ENCODE measurements at places on chromosomes 5 and 9.

DNA sequence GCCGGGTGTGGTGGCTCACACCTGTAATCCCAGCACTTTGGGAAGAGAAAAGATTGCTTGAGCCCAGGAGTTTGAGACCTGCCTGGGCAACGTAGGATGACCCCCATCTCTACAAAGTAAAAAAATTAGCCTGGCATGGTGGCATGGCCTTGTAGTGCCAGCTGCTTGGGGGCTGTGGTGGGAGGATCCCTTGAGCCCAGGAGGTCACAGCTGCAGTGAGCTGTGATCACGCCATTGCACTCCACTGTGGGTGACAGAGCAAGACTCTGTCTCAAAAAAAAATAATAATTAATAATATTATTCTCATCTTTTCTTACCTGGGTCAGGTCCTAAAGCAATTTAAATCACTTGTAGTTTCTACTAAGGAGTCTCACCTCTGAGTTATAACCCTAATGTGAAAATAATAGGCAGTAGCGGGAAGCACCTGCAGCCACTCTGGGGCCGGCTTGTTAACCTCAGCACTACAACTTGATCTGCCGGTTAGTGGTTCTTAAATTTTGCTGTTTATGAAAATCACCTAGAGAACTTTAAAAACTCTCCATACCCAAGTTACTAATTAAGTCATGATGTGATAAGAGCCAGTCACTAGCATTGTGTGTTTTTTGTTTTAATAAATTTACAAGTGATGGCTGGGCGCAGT lies 29.4 kb upstream of the PCAT7 start:
- no peak for DNase-seq

DNA sequence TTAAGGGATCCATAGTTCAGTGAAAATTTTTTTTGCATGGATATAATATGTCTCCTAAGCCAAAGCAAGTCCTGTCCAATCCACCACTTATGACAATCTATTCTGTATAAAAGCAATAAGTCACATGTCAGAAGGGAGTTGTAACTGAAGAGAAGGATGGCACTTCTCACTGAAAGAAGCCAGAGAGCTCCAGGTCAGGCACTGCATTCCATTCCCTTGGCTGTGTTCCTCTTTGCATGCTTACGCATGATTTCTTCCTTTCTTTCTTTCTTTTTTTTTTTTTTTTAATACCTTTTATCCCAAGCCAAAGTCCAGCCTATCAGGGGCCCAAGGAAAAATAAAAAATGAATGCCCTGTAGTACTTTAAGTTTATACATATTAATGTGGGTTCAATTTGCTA lies 39.8 kb downstream of the MAMDC2 start:
- DNase-seq, result no peak

DNA sequence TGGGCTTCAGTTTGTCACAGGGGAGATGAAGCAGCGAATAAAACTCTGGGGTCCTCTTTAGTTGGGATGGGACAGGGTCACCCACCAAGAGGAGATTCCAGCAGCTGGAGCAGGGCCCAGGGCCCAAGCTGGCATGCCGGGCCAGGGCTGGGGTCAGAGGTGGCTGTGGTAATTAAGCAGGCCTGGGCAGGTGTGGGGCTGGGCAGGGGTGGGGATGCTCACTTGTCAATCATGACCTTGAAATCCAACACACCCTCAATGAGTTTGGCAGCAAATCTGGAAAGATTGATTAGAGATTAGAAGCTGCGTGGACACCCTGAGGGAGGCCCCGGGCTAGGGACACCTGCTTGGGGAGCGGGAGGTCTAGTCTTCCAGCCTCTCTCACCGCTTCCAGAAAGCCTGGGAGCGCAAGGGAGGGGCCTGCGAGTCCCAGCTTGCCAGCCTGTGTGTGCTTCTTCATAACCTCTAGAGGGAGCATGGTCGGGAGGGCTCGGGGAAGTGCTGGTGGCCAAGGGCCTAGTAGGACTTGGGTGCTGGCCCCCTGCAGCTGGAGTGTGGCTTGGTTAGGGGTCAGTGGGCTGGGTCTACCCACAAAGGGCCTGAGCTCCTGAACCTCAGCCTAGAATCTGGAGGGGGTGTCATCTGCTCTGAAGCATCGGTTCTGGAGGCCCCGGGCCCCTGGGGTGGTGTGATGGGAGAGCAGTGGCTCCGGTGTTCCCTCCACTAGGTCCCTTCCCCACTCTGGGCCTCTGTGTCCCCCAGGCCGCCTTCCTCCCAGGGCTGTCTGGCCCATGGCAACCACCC lies 7.6 kb downstream of the CRAT start:
- no peak for DNase-seq

DNA sequence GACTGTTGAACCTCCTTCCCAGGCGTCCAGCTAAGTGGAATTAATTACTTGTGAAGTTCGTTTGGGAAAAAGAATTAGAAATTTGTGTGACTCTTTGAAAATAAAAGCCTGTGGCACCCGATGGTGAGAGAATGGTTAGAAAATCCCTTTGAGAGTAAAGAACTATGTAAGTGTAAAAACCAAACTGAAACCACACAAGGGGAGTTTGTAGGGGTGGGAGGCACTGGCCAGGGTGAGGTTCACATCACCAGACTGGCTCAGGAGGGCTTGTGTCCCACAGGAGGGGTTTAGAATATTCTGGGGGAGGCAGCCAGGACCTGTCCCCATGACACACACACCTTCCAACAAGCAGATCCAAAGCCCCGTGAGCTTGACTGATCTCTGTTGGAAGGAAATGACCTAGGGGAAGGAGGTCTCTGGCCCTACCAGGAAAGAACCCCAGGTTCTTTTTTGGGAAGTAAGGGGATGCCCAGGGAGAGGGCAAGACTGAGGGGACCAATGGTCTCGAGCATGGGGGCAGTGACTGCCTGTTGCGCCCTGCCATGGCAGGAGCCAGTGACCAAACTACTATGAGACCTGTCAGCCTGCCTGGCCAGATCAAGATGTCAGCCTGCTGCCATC lies 4.3 kb downstream of the SPATA24 start:
- no peak for DNase-seq

DNA sequence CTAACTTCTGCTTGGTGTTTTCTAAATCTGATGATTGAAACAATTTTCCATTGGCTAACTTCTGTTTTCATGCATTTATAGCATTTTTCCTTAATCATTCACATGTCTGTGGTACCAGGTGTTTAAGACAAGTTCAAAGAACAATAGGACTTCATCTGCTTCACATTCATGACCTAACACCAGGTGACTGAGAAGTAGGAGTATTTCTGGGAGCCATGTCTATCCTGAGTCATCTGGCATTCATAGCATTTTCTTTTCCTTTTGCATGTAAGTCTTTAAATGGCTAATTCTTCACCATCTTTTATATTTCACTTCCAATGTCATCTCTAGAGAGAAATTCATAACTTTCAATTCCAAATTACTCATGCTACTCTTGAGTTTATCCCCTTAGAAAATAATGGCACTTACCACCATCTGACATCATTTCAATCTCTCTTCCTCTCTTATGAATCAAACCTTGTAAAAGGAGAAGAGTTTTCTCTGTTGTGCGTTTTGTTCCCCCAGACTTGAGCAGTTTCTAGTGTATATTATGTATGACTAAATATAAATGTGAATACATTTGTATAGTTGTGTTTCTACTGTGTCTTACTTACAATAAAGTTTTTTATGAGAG lies 1196.1 kb upstream of the CDH9 start:
- no peak for DNase-seq

GRCh38 chr9:99044827-99045226 lies 60.1 kb upstream of the TGFBR1 start:
- DNase-seq, result no peak

- no peak for DNase-seq
These were observed 894 bp downstream of the LRRTM2 start for GRCh38 chr5:138874241-138874640.

- peak; percentile 48 for DNase-seq
These were observed 11.5 kb downstream of the SARDH start for GRCh38 chr9:133726401-133727276.

DNA sequence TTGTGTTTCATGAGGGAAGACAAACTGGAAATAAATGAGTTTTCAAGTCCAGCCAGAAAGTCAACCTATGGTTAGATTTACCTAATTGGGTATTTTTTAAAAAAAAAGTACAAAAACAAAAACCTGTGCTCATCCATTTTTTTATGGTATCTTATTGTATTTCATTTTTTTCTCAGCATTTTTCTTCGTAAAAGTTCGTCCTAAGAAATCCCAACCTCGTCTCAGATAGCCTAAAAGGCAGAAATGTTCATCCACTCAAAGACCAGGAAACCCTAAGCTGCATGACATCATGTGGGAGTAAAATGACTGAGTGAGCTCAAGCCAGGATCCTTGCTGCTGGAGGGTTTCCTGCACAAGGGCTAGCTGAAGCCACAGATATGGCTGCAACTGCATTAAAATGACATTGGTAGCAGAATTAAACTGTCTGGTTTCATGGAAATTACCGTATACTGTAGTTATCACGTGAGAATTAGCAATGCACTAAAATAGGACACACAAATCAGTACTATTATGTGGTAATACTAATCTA lies 70.4 kb downstream of the NFIB start:
- DNase-seq, result no peak

DNA sequence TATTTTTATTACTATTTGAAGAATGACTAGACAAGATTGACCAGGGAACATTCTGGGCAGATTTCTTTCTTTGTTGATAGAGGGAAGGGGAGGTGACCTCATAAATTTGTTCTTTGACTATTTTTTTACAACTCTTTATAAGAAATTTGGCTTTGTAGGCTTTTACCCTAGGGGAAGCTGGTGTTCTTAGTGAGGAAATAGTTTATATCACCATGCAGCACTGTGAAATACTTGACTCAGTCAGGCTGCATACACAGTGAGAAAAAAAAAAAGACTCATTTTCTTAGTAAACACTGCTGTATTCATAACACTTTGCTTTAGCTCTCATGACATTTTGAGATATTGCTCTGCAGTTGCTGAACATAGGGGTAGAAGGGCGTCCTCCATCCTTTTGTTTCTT lies 336.6 kb upstream of the PIK3R1 start:
- no peak for DNase-seq

DNA sequence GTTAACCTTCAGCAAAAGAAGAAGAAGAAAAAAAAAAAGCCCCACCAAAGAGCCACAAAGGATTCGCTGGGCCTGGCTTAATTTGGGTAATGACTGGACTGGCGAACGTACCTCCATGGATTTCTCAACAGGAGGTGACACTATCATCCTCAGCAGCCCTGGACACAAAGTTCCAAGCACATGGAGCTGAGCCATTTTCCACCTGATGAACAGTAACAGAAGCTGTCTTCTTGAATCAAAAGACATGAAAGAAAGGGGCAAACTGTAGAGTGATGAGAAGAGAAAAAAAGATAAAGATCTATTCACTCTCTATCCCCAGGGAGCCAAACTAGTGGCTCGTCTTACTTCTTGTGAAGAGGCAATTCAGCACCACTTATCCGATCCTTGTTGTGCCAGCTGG lies 150.2 kb upstream of the TRPM3 start:
- no peak for DNase-seq

- no peak for DNase-seq
These were observed 73.3 kb downstream of the SNX18 start for GRCh38 chr5:54590824-54591223.

DNA sequence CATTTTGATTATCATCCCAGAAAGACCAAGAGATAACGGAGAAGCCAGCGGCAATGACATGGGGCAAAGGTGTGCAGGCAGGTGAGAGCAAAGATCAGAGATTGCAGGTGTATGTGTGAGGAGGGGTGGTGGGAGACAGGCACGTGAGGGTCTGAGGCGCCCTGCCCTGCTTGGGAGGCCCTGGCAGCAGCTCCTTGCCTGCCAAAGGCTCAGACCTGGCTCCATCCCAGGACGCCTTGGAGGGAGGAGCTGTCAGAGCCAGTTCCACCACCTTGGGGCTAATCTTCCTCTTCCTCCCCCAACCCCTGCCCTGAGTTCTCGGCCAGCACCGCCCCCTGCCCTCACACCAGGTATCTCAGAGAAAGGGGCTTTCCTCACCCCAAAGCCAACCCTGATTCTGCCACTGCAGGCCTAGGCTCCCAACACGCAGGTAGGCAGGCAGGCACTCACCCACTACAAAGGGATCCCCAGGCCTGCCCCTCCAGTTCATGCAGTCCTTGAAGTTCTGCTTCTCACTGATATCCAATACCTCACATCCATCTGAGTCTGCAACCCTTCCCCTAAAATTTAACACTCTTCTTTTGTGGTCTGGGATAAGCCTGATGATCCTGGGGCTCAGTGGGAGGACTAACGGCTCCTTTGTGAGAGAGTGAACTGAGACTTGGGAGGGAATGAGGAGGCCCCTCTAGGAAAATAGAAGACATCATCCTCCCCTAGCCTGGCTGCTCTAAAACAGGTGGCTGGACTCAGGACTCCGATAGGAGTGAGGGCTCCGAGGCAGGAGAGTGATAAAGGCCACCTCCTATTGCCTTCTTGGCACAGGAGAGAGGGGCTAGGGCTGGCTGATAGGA lies 1.8 kb downstream of the AQP3 start:
- no peak for DNase-seq

GRCh38 chr5:10306806-10307205 lies 896 bp downstream of the CMBL start:
- DNase-seq, result no peak

DNA sequence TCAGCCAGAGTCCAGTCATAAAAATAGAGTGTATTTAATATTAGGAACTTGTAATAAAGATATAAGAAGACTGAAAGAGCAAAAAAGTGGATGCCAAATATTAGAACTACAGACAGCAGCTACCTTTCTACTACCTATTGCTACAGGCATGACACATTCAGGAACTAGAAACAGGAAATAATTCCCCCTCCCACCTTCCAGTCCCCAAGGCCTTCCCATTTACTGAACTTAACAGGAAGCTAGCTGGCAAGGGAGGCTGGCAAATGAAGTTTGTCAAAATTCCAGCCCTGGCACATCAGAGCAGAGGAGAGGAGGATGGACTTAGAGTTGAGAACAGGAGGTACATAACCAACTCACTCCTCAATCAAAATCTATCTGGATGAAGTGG lies 50.2 kb upstream of the RIC1 start:
- no peak for DNase-seq

DNA sequence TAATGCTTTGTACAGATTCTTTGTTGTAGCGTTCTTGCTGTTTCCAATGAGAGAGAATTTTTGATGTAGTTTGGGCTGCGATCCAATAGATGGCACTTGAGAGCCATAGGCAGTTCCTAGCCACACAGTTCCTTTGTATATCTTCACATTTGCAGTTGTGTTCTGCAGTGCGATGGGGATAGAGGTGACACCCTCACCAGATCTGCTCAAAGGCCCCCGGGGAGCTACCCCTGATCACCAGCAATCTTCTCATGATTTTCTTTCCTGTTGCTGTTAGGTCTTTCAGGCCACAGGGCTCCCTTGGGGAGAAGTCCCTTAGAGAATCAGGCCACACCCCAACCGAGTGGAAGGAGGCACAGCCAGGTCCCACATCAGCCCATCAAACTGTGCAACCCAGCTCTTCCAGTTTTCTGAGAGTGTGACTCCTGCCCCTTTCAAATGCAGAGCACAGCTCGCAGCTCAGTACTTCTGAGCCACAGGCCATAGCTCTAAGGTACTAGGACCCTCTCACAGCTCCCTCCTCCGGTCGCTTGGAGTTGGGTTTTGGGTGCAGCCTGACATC lies 353.7 kb downstream of the SLCO4C1 start:
- no peak for DNase-seq

GRCh38 chr5:159588941-159589340 lies 258.7 kb upstream of the IL12B start:
- no peak for DNase-seq

GRCh38 chr9:14993901-14994554 lies 83.8 kb upstream of the FREM1 start:
- DNase-seq, result no peak

- DNase-seq, result no peak
These were observed 23.5 kb downstream of the NMRK1 start for GRCh38 chr9:75064307-75065025.

GRCh38 chr9:16482764-16483163 lies 387.7 kb downstream of the BNC2 start:
- no peak for DNase-seq
